ENCODE measurements at places on chromosomes 16 and 17.

DNA sequence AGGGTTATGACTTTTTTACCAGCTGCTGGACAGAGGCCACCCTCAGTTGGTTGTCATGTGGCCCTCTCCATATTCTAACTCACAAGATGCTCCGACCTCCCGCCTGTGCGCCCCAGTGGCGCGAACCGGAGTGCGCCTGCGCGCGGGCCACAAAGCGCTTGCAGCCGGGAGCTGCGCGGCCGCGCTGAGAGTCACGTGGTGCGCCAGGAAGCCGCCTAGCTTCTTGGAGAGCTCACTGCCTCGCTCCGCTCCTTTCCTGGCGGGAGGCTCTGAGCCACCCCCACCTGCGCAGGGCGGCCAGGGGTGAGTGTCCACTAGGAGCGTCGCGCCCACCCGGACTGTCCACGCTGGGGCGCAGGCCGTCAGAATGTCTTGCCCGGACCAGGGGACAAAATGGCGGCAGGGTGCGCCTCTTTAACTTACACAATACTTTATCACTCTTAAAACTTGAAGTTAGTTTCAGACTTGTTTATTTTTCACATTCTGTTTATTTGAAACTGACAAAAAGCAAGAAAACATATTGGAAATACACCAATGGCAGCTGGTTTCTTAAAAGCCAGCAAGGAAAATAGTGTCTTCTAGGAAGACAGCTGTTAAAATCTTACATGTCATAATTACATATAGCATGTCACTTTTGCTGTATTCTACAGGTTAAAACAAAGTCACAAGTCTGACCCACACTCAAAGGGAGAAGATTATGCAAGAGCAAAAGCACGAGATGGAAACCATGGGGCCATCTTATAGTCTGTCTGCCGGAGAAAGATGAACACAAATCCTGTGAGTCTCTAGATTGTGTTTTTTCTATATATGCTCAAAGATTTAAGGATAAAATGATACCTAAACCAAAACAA lies 357.9 kb downstream of the CNTNAP4 start:
- no peak for DNase-seq

DNA sequence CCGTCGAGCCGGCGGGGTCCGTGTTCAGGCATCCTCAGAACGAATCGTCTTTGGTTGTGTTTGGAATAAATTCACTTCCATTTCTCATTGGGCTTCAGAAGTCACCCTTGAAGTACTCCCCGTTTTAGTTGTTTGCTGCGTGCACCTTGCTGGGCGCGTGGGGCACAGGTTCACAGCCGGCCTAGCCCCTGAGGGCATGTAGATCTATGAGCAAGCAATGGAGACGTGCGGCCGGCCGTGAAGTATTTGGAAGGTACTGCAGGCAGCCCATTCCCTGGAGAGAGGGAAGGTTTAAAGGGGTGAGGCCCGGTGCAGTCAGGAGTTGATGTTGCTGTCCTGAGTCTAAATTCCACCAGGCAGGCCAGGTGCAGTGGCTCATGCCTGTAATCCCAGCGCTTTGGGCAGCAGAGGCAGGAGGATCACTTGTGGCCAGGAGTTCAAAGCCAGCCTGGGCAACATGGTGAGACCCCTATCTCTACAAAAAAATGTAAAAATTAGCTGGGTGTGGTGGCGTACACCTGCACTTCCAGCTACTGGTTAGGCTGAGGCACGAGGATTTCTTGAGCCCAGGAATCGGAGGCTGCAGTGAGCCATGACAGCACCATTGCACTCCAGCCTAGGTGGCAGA lies 714 bp downstream of the ACSF3 start:
- no peak for DNase-seq

DNA sequence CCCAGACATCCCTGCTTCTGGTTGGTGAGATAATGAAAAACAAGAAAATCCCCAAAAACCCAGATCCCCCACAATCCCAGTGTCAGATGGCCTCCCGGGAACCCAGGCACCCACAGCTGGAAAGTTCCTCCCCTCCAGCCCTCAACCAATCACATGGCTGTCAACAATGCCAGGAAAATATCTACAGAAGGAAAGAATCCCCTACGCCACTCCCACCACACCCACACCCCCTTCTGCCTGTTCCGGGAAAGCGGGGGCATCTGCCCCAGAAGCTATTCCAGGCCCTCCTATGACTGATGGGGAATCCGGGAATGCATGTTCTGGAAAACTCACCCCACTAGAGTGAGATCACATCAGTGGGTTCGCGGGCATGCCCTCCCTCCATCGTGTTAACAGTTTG lies 1.8 kb downstream of the TMEM95 start:
- DNase-seq: no peak

- DNase-seq: no peak
These were observed 67.5 kb downstream of the COG7 start for GRCh38 chr16:23385441-23385840.

- no peak for DNase-seq
These were observed 2.5 kb downstream of the ITGAE start for GRCh38 chr17:3798273-3799180.

- no peak for DNase-seq
These were observed 9.9 kb downstream of the ZFP90 start for GRCh38 chr16:68548947-68549346.

GRCh38 chr17:50603340-50603739 lies 31.3 kb upstream of the ABCC3 start:
- no peak for DNase-seq

DNA sequence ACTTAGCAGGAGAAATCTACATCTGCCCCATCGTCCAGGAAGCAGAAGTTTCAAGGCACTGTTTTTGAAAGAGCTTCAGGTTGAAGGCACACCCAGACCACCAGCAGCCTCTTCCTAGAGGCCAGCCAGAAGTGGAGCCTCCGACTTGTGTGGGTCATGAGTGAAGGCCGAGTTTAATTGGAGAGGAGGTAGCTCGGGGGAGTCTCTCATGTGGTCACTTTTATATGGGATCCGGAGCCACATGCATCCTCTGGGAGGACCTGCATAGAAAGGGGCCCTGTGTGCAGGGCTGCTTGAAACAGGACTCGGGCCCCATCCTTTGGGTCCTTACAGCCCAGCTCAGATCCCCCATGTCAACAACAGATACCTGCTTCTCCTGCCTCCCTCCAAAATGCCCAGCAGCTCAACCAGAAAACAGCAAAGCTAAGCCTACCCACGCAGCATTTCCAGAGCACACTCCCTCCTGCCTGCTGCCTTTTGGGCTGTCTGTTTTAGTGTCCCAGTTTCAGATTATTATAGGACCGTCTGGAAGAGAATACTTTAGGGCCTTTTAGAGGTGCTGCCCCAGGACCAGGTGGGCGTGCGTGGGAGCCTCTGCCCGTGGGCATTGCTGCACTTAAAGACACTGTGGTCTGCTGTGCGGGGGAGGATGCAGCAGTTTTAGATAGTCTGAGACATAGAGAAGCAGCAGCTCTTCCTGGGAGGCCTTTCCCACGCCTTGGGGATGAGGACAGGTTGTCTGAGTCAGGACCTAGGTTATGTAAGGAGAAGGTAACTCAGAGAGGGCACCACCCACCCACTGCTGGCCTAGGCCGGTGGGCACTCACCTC lies 29.5 kb downstream of the MPRIP start:
- DNase-seq: no peak

DNA sequence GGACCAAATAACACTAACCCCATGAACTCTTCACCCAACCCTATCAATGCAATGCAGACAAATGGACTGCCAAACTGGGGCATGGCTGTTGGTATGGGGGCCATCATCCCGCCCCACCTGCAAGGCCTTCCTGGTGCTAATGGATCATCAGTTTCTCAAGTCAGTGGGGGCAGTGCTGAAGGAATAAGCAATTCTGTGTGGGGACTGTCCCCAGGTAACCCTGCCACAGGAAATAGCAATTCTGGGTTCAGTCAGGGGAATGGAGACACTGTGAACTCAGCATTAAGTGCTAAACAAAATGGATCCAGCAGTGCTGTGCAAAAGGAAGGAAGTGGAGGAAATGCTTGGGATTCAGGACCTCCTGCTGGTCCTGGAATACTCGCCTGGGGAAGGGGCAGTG lies 78.9 kb downstream of the TMC6 start:
- DNase-seq: no peak

GRCh38 chr17:19886116-19886515 lies 18.4 kb upstream of the ULK2 start:
- no peak for DNase-seq

Data from AML-193 (cell line).